ENCODE measurements at places on chromosomes 11 and 22.

- DNase-seq, result no peak
Measured at GRCh38 chr22:41658869-41659268, 29.8 kb downstream of the SNU13 start.

- no peak for DNase-seq
Measured at GRCh38 chr11:68710409-68710808, 26.1 kb downstream of the GAL start.

DNA sequence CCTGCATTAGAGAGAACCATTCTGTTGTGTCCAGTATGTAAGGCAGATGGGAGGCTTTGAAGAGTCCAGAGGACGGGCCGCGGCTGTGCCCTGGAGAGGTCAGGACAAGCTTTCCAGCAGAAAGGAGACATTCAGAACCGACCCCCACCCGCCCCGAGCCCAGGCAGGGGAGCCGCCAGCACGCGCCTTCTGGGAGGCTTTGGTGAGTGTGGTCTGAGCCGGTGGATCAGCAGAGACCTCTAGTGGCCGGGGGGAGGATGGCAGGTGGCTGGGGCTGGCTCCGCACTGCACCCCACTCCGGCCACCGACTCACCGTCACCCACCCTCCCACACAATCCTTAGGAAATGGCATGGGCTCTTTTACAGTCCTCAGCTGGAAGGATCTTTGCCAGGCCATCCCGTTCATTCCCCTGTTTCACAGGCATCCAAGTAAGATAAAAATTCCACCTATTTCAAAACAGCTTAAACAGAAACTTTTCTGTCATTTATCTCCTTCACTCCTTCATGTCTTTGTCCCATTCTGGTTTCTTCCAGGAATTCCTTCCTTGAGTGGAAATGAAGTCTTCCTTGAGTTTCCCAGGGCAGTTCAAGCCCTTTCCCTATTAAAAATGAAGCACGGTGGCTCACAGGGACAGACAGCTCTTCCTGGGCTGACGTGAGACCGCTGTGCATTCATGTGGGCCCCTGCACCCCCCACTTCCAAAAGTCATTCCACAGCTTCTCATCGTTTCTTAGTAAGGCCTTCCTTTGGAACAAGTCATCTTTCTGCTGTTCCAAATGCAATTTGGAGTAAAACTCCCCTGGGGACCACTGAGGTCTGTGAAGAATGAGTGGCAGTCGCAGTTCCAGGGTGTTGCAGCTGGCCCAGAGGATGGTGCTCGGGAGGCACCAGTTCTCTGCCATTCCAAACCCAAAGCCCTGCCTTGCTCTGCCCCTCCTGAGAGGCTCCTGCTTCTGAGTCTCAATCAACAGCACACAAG is 91.0 kb downstream of the FEZ1 start:
- peak; percentile 80 for DNase-seq

GRCh38 chr11:7691759-7692350 is 14.4 kb downstream of the OVCH2 start:
- DNase-seq, result no peak

- no peak for DNase-seq
Measured at GRCh38 chr22:48391171-48391711, 1436.4 kb downstream of the BRD1 start.

- no peak for DNase-seq
Measured at GRCh38 chr11:130510407-130511006, 62.1 kb downstream of the ADAMTS15 start.

- no peak for DNase-seq
Measured at GRCh38 chr11:42974510-42975179, 337.2 kb upstream of the API5 start.

- DNase-seq, result no peak
Measured at GRCh38 chr11:57354699-57355098, 16.5 kb downstream of the P2RX3 start.

GRCh38 chr22:42131562-42131961 is 952 bp upstream of the CYP2D6 start:
- DNase-seq, result no peak

GRCh38 chr22:50503475-50504145 is 3.9 kb downstream of the LMF2 start:
- DNase-seq, result peak; percentile 55

DNA sequence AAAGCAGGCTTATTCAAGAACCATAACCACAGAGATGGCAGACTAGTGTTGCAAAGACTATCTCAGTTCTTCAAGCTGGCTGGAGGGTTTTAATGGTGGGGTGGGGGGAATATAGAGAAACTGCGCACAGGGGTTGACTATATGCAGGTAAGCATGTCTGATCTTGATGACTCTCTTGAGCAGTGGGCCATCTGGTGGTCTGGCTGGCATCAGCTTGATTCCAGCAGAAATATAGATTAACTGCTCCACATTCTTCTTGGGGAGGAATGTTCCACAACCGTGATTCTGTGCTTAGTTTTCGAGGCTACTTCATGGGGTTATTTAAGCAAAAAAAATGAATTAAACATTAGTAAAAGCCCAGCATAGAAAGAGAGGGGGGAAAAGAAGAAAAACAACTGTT is 158.8 kb upstream of the PGR start:
- DNase-seq, result no peak

GRCh38 chr11:62108017-62108750 is 15.6 kb upstream of the INCENP start:
- no peak for DNase-seq

DNA sequence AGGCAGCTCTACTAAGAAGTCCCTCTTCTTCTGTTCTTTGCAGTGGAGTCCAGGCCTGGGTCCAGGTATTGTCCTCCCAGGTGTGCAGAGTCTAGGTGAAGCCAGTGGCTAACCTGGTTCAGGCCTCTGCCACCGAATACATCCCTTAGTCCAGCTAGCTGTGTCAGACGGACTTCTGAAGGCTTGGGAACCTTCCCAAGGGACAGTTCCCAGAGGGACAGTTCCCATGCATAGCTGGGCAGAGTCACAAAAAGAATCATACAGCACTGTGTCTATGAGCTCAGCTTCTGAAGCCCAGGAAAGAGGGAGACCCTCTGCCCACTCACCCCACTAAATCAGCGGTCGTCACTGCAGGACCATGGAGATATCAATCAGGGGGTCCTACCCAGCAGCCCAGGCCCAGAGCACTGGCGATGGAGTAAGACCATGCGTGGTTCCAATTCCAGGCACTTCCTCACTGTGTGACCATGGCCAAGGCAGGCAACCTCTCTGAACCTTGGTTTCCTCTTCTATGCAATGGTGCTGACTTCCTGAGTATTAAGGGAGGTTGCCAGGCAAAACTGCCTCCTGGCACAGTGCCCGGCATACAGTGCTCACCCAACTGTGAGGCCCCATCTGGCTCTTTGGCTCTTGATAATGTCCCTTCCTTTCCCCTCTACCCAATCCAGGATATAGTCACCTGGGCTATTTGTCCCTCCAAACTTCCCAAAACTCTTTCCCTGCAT is 3.4 kb downstream of the MS4A10 start:
- no peak for DNase-seq

- DNase-seq, result no peak
Measured at GRCh38 chr11:44633641-44634040, 68.2 kb downstream of the CD82 start.

GRCh38 chr11:28566339-28567089 is 458.3 kb downstream of the METTL15 start:
- no peak for DNase-seq

DNA sequence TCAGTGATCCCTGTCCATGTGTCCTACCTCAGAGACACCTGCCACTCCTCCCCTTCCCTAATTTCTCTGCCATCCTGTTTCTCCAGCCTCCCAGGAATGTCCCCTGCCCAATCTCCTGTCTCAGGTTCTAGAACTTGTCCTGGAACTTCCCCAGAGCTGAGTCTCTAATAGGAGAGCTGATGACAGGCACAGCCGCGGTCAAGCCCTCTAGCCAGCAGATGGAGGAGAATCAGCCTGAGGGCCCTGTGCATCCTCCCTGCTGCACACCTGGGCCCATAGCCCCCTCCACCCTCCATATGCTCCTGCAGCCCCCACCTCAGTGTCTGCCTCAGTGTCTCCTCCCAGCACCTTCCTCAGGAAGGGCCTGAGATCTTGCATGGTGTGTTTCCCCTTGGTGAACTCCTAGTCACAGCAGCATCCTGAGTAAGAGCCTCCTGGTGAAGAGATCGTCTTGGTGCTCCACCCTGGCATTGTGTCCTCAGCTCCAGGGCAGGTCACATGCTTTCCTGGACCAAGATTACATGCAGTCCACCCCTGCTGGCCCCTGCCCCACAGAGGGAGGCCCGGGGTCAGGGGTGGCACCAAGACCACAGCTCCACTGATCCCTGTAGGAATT is 43.9 kb upstream of the VPREB1 start:
- no peak for DNase-seq

- no peak for DNase-seq
Measured at GRCh38 chr11:113188371-113188834, 126.0 kb upstream of the TTC12 start.

DNA sequence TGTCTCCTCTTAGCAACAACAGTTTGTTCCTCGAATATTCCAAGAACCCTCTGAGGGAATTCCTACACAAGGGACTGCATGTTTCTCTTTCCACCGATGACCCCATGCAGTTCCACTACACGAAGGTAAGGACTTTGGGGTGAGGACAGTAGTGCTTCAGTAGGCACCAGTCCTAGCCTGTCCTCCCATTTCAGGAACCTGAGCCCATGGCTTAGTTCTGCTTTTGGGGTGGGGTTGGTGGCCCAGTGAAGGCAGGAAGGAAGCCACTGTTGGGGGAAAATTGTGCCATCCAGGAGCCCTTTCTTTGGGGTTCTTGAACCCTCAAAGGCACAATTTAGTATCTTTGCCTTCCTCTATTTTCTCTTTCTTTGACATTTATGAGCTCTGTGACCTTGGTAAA is 38.2 kb downstream of the RNF141 start:
- no peak for DNase-seq

GRCh38 chr22:38652859-38653258 is 3.3 kb downstream of the FAM227A start:
- DNase-seq, result no peak

- DNase-seq, result peak; percentile 36
Measured at GRCh38 chr22:20741634-20742581, 32.0 kb upstream of the SERPIND1 start.

GRCh38 chr11:90187839-90188238 is 35.0 kb downstream of the CHORDC1 start:
- DNase-seq, result no peak

GRCh38 chr11:119878990-119879389 is 150.0 kb upstream of the NECTIN1 start:
- no peak for DNase-seq

DNA sequence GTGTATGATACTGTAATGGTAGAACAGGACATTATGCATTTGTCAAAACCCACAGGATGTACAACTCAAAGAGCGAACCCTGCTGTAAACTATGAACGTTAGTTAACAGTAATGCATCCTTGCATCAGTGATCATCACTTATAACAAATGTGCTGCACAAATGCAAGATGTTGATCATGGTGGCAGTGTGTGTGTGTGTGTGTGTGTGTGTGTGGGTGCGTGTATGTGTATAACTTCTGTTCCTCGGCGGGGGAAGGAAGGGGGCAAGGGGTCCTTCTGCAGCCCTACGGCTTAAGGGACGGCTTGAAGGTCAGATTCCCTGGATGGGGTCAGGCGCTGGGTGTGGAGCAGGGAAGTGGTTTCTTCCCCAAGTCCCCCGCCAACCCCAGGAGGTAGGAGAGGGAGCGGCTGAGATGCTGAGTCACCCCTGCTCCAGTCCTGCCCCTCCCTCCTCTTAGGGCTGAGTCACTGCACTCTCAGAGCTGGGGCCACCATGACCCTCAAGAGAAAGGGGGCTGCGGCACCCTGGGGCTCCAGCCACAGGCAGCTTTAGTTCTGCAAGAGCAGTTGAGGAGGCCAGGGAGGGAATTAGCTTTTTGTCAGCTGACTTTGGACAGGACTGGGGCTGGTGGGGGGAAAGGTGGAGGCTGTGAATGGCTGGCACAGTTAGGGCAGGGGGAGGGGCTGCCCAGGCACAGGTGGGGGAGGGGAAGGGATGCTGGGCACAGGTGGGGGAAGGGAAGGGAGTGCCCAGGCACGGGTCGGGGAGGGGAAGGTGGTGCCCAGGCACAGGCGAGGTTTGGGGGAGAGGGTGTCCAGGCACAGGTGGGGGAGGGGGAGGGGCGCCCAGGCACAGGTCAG is 8.8 kb upstream of the CTSD start:
- peak; percentile 59 for DNase-seq

DNA sequence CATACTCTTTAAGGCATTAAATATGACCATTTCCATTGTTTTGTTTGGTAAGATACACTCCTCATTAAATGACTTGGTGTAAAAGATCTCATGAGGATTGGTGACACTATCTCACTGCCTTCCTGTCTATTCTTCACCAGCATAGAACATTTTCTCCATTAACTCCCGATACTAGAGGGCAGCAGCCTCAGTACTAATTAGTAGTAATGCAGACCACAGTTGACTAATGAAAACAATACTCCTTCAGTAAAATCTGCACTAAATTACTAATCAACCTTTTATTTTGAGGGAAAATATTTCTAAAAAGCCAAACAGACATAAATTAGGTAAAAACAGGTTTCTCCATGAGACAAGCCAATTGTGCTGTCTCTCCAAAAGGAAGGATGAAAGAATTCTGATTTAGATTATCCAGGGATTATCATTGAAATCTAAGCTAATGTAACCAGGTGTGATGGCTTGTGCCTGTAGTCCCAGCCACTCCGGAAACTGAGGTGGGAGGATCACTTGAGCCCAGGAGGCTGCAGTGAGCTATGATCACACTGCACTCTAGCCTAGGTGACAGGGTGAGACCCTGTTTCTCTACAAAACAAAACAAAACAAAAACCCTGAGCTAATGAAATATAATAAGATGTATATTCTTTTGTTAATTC is 9.4 kb downstream of the PGM2L1 start:
- DNase-seq, result peak; percentile 75

DNA sequence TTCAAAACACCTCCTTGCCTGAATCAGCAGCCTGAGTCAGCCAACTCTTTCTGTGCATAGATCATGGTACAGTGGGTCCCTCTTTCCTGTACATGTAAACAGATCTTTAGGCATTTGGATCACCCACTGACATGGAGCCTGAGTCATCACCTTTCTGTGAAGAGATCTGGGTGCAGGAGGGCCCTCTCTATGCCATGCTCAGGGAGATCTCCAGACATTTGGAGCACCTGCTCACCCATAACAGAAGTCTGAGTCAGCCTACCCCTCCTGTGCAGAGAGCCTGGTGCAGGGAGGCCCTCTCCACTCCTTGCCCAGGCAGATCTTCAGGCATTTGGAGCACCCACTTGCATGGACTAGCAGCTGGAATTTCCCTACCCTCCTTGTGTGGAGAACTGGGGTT is 56.2 kb upstream of the GLYAT start:
- no peak for DNase-seq

GRCh38 chr11:11267312-11267711 is 85.7 kb downstream of the CSNK2A3 start:
- DNase-seq, result no peak

DNA sequence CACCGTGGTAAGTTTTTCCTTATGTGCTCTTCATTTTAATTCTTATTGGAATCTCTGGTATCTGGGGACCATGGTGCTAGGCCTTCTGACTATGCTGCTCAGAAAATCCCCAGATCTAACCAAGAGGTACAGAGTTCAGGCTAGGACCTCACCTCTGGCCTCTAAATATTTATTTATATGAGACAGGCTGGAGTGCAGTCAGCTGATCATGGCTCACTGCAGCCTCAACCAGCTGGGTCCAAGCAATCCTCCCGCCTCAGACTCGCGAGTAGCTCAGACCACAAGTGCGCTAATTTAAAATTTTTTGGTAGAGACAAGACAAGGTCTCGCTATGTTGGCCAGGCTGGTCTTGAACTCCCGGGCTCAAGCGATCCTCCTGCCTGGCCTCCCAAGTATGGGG is 38.4 kb downstream of the PKNOX2 start:
- no peak for DNase-seq

GRCh38 chr11:14544611-14545010 is 24.4 kb upstream of the PSMA1 start:
- no peak for DNase-seq
